ENCODE measurements at places on chromosomes 13 and 19. TPM values are rescaled to one million over a fixed set of nuclear protein-coding genes. Genes with fewer than 3 reads are reported as not detected.

ZNF555 gene
- 2.0 TPM for total RNA-seq

PRSS57 gene
- total RNA-seq: not detected

ZNF414 gene
- 14.2 TPM for total RNA-seq

KRTDAP gene
- total RNA-seq: not detected

KLK2 gene
- total RNA-seq: not detected

DNAJC3 gene
- 11.4 TPM for total RNA-seq

ANGPTL8 gene
- not detected for total RNA-seq

JSRP1 gene
- total RNA-seq: 0.49 TPM

ADGRE1 gene
- 5.4 TPM for total RNA-seq

CEACAM21 gene
- not detected for total RNA-seq

LGALS14 gene
- total RNA-seq: not detected

KL gene
- total RNA-seq: not detected

F10 gene
- total RNA-seq: not detected

CDX2 gene
- 0.56 TPM for total RNA-seq

VSTM2B gene
- not detected for total RNA-seq

NKPD1 gene
- 0.13 TPM for total RNA-seq

CAPN12 gene
- total RNA-seq: 6.0 TPM

ODAD3 gene
- total RNA-seq: 1.3 TPM

ZNF714 gene
- 2.6 TPM for total RNA-seq

LGALS4 gene
- 1.6 TPM for total RNA-seq

USF2 gene
- total RNA-seq: 166 TPM

TEX101 gene
- not detected for total RNA-seq

CCDC70 gene
- total RNA-seq: not detected

TMEM38A gene
- 0.22 TPM for total RNA-seq

ZNF296 gene
- 11.8 TPM for total RNA-seq

SYMPK gene
- total RNA-seq: 41.7 TPM

APLP1 gene
- total RNA-seq: 97.1 TPM

SERPINE3 gene
- total RNA-seq: not detected

ZNF726 gene
- 0.44 TPM for total RNA-seq

ALOX5AP gene
- total RNA-seq: 4.7 TPM

RFPL4AL1 gene
- total RNA-seq: not detected

CYP4F12 gene
- total RNA-seq: 2.3 TPM

GIPR gene
- 3.3 TPM for total RNA-seq

LRP3 gene
- total RNA-seq: 49.7 TPM

OR7D2 gene
- not detected for total RNA-seq

ATP8B3 gene
- total RNA-seq: 3.3 TPM

BLOC1S3 gene
- total RNA-seq: 22.6 TPM

EDNRB gene
- not detected for total RNA-seq

IGFL3 gene
- not detected for total RNA-seq

ARHGAP45 gene
- total RNA-seq: 4.0 TPM

KLK1 gene
- not detected for total RNA-seq

LILRA2 gene
- not detected for total RNA-seq

BICRA gene
- total RNA-seq: 15.1 TPM

HPN gene
- not detected for total RNA-seq

ZNF528 gene
- 0.19 TPM for total RNA-seq

LILRB4 gene
- not detected for total RNA-seq

CEACAM5 gene
- total RNA-seq: 1.7 TPM

PRR12 gene
- 34.5 TPM for total RNA-seq

NOTCH3 gene
- 8.7 TPM for total RNA-seq

ZFR2 gene
- total RNA-seq: not detected
